ENCODE measurements at places on chromosomes 5 and 9.

GRCh38 chr5:17412760-17413671 lies 85.0 kb upstream of the TAF11L2 start:
- no peak for DNase-seq

GRCh38 chr5:139481122-139481533 lies 1.4 kb downstream of the STING1 start:
- DNase-seq: no peak

DNA sequence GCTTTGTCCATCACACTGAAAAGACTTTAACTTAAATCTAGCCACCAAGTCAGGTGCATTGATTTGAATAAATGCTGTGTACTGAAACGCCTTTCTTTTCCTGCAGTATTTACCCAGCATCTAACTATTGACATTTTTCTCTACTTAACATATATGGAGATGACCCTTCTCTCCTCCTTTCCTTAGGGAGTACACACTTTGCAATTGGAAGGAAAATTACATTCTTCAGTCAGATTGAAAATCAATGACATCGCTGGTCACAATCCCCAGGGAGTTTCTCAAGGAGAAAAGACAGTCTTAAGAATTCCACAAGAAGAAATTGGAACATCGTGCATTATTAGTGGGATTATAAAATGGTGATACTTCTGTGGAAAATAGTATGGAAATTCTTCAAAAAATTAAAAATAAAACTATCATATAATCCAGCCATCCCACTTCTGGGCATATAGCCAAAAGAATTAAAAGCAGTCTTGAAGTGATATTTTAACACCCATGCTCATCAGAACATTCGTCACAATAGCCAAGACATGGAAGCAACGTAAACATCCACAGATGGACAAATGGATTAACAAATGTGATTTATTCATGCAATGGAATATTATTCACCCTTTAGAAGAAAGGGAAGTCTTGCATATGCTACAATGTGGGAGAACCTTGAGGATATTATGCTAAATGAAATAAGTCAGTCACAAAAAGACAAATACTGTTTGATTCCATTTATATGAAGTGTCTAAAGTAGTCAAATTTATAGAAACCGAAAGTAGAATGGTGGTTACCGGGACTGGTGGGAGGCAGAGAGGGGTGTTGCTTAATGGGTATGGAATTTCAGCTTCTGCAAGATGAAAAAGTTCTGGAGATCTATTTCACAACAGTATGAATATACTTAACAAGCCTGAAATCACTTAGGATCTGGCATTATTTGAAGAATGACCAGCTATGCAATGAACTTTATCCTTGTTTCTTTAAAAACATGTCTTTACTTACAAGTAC lies 14.3 kb upstream of the FREM1 start:
- DNase-seq: no peak

GRCh38 chr9:126690431-126691051 lies 76.8 kb downstream of the LMX1B start:
- peak; percentile 34 for DNase-seq

DNA sequence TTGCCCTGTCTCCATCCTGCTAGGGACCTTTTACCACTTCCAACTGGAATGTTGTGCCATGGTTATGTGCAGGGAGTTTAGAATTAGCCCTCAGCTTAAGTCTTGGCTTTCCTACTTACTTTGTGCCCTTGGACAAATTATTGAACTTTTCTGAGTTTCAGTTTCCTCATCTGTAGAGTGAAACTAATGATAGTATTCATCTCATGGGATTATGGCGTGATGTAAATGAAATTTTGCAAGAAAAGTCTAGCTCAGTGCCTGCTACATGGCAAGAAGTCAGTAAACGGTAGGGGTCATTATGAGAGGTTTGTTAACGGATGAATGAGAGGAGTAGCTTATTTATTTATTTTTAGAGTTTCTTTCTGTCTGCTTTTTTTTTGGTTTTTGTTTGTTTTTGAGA lies 1.8 kb downstream of the MVB12B start:
- DNase-seq: no peak

- DNase-seq: no peak
Observed at GRCh38 chr5:77847129-77847460, 71.0 kb upstream of the TBCA start.

GRCh38 chr5:18487928-18488480 lies 853.7 kb downstream of the TAF11L14 start:
- DNase-seq: no peak

DNA sequence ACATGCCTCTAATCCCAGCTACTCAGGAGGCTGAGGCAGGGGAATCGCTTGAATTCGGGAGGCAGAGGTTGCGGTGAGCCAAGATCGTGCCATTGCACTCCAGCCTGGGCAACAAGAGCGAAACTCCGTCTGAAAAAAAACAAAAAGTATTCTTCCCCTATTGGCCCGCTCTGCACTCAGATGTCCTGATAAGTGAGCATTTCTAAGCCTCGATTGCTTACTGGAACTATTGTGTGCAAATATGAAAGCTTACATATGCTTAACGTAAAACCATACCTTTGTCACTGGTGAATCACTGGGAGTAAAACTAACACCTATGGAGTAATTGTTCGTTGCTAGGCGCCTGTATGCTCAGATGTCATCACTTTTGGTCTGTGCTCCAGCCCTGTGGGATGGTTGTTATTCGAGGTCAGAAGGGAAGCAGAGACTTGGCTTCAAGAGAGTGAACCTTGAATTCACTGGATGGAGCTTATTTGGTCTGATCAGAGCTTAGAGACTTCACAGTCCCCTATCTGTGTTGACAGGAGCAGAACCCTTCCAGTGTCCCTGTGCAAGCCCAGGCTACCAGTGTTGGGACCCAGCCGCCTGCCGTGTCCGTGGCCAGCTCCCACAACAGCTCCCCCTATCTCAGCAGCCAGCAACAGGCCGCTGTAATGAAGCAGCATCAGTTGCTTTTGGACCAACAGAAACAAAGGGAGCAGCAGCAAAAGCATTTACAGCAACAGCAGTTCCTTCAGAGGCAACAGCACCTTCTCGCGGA lies 25.3 kb upstream of the LTC4S start:
- DNase-seq: no peak

- no peak for DNase-seq
Observed at GRCh38 chr5:131466171-131466766, 168.8 kb downstream of the RAPGEF6 start.

GRCh38 chr9:109599711-109600110 lies 101.6 kb upstream of the PTPN3 start:
- no peak for DNase-seq

DNA sequence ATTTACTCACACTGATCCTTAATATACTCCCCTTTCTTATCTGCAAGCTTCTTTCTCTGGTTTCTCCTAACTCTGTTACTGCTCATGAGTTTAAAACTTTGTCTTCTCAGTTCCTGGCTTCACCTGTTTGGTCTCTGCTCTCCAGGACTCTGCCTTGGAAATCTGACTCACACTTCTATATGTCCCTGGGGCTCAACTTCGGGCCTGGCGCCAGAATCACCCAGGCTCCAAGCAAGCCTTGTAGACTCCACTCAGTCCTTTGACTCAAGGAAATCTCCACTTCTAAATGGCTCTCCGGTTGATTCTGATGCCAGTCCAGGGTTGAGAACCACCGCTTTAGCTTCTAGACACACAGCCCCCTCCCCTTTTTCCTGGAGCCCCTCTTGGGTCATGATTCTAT lies 57.8 kb downstream of the TMC1 start:
- no peak for DNase-seq

DNA sequence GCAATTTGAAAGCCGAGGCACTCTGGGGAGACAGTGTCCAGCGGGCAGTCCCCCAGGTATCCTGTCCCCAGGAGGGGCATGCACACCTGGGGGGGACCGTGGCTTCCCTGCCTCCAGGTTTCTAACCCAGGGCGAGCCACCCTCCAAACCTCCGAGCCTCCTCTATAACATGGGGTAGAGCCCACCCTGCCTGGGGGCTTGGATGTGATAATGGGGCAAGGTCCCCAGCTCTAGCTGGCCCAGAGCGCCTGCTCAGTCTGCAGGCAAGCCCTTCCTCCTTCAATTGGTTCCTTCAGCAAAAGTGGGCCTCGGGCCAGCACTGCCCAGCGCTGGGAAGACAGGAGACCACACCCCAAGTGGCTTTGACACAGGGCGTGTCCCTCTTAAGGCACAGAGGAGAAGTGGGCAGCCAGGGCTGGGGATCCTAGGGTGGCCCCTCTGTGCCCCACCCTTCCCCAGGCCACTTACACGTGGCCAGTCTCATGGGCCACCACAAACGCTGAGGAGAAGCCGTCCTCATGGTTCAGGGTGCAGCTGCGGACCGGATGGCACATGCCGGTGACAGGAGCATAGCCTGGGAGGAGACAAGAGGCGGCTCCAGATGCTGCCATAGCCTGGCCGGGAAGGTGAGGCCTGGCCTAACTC lies 94.3 kb downstream of the ZNF354C start:
- DNase-seq: no peak

- DNase-seq: no peak
Observed at GRCh38 chr9:97501177-97501971, at the start of gene TMOD1. Gene TMOD1 (plus strand): TSS chr9:97501666. CDS start chr9:97524189, 22,523 bp downstream.

GRCh38 chr5:5828619-5829018 lies 406.1 kb downstream of the ICE1 start:
- DNase-seq: no peak

DNA sequence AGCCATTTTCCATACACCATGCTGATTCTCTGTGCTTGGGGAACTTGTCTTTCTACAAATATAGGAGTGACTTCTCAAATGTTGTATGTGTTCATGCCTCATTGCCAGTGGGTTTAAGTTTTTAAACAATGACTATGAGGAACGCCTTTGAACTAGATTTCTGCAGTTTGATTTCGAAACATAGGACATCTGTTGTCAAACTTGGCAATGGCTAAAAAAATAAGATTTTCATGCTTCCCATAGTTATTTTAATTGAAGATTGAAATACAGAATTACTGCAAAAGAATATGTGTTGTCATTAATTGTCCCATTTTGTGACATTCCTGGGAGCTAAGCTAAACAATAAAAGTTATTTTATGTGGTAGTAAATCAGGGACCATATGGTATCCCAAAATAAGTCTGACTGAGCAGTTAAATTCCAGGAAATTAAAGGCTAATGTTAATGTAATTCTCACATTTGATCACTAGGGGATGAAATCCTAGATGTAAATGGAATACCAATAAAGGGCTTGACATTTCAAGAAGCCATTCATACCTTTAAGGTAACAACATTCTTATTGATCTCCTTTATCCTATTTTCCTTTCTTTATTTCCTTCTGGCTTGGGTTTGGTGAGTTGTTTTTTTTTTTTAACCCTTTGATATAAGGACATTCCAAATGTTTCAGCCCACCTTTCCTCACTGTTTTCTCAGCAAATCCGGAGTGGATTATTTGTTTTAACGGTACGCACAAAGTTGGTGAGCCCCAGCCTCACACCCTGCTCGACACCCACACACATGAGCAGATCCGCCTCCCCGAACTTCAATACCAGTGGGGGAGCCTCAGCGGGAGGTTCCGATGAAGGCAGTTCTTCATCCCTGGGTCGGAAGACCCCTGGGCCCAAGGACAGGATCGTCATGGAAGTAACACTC lies 116.7 kb downstream of the GOLPH3 start:
- no peak for DNase-seq

DNA sequence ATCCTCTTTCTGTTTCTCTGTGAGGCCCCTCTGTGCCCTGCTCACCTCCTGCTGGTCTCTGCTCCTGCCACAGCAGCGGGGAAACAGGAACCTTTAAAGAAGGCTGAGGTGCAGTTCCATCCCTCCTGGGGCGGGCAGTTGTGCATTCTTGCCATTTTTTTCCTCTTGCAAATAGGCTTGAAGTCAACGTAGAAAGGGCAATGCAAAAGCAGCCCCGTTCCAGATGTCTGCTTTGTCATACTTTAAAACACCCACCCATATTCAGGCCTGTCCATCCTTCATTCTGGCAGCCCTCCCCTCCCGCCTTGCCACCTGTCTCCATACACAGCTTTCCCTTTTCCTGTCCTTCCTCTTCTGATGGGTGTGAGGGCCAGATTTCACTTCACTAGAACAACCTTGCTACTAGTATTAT lies 65.4 kb upstream of the KLF9 start:
- no peak for DNase-seq

GRCh38 chr9:69465473-69465872 lies 140.5 kb downstream of the ENTREP1 start:
- DNase-seq: no peak

GRCh38 chr9:120960001-120960400 lies 33.4 kb upstream of the TRAF1 start:
- DNase-seq: no peak

GRCh38 chr5:172504701-172505402 lies 50.5 kb upstream of the SH3PXD2B start:
- no peak for DNase-seq

DNA sequence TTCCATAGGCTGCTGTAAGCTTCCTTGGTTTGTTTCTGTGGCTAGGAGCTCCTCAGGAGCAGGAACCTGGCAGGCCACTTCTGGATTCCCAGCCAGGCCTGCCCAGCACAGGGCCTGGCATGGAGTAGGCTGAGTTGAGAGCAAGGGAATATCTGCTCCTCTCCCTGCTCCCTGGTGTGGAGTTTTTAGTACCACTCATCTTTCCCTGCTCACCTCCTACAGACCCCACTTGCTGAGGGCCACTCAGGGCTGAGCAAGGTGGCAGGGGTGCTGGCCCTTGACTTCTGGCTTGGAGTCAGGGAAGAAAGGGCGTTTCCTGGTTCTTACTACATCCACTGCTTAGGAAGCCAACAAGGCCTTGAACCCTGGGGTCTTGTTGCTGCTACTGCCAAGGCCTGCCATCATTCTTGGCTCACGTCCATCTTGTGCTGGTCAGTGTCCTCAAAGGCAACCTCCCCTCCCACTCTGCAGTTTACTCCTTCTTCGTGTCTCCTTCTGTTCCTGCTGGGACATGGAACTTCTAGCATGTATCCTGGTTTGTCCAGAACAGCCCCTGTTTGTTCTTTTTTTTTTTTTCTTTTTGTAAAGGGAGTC lies 54.9 kb downstream of the PSD2 start:
- no peak for DNase-seq

DNA sequence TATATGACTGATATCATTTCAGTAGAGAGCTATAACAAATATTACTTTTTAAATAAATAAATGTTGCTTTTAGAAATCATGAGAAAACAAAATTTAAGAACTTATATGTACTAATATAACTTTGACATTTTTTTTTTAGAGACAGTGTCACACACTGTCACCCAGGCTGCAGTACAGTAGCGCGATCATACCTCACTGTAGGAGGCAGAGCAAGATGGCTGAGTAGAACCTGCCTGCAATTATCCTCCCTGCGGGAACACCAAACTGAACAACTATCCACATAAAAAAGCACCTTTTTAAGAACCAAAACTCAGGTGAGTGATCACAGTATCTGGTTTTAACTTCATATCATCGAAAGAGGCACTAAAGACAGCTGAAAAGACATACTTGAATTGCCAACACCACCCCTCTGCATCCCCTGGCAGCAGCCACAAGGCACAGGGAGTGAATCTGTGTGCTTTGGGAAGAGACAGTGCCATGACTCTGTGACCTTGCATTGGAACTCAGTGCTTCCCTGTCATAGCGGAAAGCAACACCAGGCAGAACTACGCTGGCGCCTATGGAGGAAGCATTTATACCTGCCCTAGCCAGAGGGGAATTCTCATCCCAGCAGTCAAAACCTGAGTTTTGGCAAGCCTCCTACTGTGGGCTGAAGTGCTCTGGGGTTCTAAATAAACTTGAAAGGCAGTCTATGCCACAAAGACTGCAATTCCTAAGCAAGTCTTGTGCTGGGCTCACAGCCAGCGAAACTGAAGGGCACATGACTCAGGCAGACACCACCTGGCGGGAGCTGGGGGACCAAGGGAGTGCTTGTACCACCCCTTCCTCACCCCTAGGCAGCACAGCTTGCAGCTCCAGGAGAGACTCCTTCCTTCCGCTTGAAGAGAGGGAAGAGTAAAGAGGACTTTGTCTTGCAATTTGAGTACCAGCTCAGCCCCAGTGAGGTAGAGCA lies 142.7 kb downstream of the FBXL17 start:
- no peak for DNase-seq
